Activated T-helper 2 cell treated with anti-CD3 and anti-CD28 coated beads, Interferon-gamma antibody, Interleukin-2, Interleukin-4, amounts not matched to agents 10 μg/mL and 5 μg/mL and 100 μg/mL, durations not matched to agents 14 hours and 24 hours and 36 hours (primary cell): ENCODE measurements at places on chromosomes 5 and 9. TPM values are rescaled to one million over a fixed set of nuclear protein-coding genes. Genes with fewer than 3 reads are reported as not detected.

DNA sequence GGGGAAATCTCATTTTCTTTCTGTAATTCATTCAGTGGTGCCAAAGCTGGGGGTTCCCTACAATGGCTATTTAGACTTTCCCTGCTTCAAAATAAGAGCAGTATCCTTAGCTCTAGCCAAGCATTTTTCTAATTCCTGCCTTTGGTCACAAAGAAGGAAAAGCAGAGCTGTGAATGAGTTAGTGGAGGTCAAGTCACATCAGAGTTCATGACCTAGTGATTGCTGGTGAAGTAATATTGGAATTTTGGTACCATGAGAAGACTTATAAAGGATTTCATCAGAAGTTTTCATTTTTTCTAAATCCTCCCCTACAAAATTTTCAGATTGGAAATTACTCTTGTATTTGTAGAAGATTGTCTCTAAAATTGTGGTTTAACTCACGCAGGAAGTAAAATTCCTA lies 28.0 kb downstream of the DNAJC21 start:
- no peak overlapping the region for H3K27ac ChIP-seq
- H3K4me3 ChIP-seq: no peak overlapping the region
- H3K36me3 ChIP-seq: peaks cover 41% of the 10 kb centered on the region
- DNase-seq: no peak

- no peak overlapping the region for H3K4me3 ChIP-seq
- DNase-seq: no peak
- peaks cover 7% of the 10 kb centered on the region for H3K36me3 ChIP-seq
- no peaks in the 10 kb centered on the region for H3K27me3 ChIP-seq
- no peak overlapping the region for H3K27ac ChIP-seq
- peaks cover 47% of the 10 kb centered on the region for H3K4me1 ChIP-seq
Observed at GRCh38 chr5:142976861-142977260, 206.7 kb downstream of the ARHGAP26 start.

GRCh38 chr5:179128976-179129375 lies 68.8 kb downstream of the ZNF354C start:
- no peaks in the 10 kb centered on the region for H3K27me3 ChIP-seq
- no peaks in the 10 kb centered on the region for H3K4me1 ChIP-seq
- no peaks in the 10 kb centered on the region for H3K36me3 ChIP-seq
- H3K27ac ChIP-seq: no peak overlapping the region
- H3K4me3 ChIP-seq: no peak overlapping the region
- no peak for DNase-seq

- H3K4me1 ChIP-seq: no peaks in the 10 kb centered on the region
- H3K27ac ChIP-seq: no peak overlapping the region
- no peaks in the 10 kb centered on the region for H3K36me3 ChIP-seq
- DNase-seq: no peak
- H3K27me3 ChIP-seq: peaks cover 3% of the 10 kb centered on the region
Observed at GRCh38 chr9:115590011-115590410, 472.1 kb upstream of the TNC start.

The SHLD3 gene
- total RNA-seq: 4.2 and 5.0 TPM in 2 replicates

The MEGF10 gene
- not detected in 2 replicates for total RNA-seq

- H3K27ac ChIP-seq: peak overlapping the region; percentile 88
- H3K4me1 ChIP-seq: peaks cover 16% of the 10 kb centered on the region
- peaks cover 29% of the 10 kb centered on the region for H3K36me3 ChIP-seq
- H3K4me3 ChIP-seq: peak overlapping the region; percentile 90
- no peak for DNase-seq
Observed at GRCh38 chr5:41925555-41925951, 472 bp downstream of the FBXO4 start.

DNA sequence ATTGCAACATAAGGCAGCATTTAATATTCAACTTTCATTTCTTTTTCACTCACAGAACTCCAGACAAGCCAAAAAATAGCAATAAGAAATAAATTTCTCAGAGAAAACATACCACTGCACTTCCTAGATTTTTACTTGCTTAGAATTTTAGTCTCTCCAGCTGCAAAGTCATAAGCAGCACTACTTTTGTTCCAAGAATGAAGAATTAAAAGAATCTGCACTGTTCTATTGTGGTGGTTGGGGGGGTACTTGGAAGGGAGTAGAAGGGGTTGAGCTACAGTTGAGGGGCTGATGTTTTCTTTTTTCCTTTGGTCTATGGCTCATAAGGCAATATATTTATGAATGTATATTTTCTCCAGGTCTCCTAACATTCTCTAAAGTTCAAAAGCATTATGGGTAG lies 144.5 kb downstream of the KIAA0825 start:
- H3K27me3 ChIP-seq: no peaks in the 10 kb centered on the region
- no peaks in the 10 kb centered on the region for H3K4me1 ChIP-seq
- H3K36me3 ChIP-seq: no peaks in the 10 kb centered on the region
- no peak overlapping the region for H3K27ac ChIP-seq
- H3K4me3 ChIP-seq: no peak overlapping the region

GRCh38 chr5:95241635-95242034 lies 43.3 kb downstream of the MCTP1 start:
- no peak overlapping the region for H3K4me3 ChIP-seq
- H3K36me3 ChIP-seq: no peaks in the 10 kb centered on the region
- peaks cover 3% of the 10 kb centered on the region for H3K4me1 ChIP-seq
- DNase-seq: no peak

The SLC36A3 gene
- not detected in 2 replicates for total RNA-seq

- peaks cover 20% of the 10 kb centered on the region for H3K27me3 ChIP-seq
- H3K4me3 ChIP-seq: no peak overlapping the region
- H3K36me3 ChIP-seq: no peaks in the 10 kb centered on the region
Observed at GRCh38 chr9:99451112-99451606, 229.1 kb downstream of the SEC61B start.

- peaks cover 9% of the 10 kb centered on the region for H3K27me3 ChIP-seq
- no peak overlapping the region for H3K4me3 ChIP-seq
- no peak for DNase-seq
- no peak overlapping the region for H3K27ac ChIP-seq
- no peaks in the 10 kb centered on the region for H3K36me3 ChIP-seq
Observed at GRCh38 chr5:149937610-149938009, 7.0 kb downstream of the PDE6A start.

The GAS1 gene
- 0.32 and 0.41 TPM in 2 replicates for total RNA-seq

DNA sequence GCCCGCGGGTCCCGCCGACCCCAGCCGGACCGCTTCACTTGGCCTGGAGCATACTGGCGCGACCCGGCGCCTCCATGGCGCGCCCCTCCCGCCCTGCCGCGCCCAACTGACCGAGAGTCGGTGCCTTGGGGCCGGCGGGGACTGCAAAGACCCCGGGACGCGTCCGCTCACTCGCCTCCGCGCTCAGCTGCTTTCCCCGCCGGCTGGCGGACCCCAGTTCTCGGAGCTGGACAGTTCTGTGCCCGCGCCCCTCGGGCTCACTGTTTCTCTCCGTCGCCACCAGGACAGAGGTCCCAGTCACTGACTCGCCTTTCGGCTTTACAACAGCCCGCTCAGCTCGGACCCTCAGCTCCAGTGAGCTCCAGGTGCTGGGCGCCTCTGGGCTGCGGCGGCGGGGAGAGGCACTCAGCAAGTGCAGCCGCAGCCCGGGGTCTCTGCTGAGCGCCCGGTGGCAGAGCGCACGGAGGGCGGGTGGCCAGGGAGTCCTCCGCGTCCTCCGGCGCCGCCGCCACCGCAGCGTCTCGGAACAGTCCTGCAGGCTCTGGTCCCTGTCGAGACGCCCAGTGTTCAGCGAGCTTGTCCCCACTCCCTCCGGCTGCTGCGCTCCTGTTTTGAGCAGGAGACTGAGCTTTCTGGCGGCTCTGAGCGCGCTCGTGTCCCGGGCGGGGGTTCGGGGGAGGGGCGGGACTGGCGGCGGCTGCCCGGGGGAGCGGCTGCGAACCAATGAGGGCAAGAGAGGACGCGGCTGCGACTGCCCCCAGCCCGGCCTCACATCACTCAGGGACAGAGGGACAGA lies at the start of gene SMIM32:
TSS of gene SMIM32 (minus strand) at position 637 of the 796 bp plus-strand sequence. CDS start 638 bp downstream, outside the sequence.
- DNase-seq: no peak
- no peaks in the 10 kb centered on the region for H3K4me1 ChIP-seq
- no peak within 1 kb of the TSS for H3K4me3 ChIP-seq
- H3K27ac ChIP-seq: no peak within 1 kb of the TSS

DNA sequence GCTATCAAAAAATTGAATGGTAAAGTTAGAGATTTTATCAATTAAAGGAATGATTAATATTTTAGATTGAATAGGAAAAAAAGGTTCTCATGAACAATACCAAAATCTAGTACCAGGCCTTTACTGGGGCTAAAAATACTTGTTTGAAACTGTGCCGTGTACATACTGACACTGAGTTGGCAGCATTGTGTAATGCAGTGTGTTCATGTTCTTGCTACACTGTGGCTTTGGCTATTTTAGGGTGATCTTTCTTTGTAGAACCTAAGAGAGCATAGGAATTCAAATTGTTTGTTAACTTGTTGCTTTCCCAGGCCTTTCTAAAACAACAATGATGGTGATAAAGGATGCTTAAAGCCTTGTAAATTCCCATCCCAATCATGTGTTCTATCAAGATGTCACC lies 80.9 kb downstream of the KIF4B start:
- H3K4me3 ChIP-seq: no peak overlapping the region
- no peaks in the 10 kb centered on the region for H3K36me3 ChIP-seq
- DNase-seq: no peak

DNA sequence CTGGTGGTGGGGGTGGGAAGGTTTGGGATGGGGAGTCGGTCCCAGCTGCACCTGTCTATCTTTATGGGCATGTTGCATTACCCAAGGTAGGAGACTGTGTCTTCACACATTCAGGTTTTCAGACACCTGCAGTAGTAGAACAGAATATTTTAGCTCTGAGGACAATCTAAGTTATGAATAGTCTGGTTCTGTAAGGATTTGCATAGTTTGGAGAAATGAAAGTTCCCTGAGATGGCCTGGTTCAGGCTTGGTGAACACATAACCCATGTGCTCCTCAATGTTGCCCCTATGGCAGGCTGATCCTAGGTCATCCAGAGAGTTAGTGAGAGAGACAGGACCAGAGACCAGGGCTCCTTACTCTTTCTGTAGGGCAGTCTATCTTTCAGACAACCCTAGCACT lies 20.7 kb downstream of the TNFSF8 start:
- no peak for DNase-seq
- peaks cover 67% of the 10 kb centered on the region for H3K4me1 ChIP-seq
- H3K27ac ChIP-seq: peak overlapping the region; percentile 94
- no peaks in the 10 kb centered on the region for H3K27me3 ChIP-seq
- H3K4me3 ChIP-seq: no peak overlapping the region
- peaks cover 78% of the 10 kb centered on the region for H3K36me3 ChIP-seq

The PDZD2 gene
- 0.05 and 0.25 TPM in 2 replicates for total RNA-seq

DNA sequence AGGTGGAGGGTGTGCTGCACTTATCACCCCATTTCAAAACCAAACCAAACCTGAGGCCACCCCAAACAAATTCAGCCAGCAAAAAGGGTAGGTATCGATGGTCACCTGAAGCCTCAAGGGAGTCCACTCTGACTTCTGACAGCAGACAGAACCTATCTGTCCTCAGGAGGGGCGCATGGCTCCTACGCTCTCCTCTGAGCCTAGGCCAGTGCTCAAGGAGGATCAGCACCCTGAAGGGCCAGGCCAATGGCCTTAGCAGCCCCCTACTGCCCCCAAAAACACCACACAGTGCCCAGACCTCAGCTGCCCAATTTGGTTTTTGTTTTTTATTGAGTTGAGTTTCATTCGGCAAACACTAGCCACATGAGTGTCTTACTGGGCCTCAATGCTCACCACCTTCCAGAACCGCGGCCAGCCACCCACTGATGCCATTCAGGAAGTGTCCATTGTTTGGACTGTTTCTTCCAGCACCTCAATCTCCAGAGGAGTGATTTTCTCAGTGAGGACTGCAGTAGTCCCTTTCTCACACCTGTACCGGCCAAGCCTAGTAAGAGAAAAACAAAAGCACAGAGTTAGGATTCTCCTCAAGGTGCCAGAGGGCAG lies 62.0 kb downstream of the PSMB7 start:
- DNase-seq: no peak
- no peaks in the 10 kb centered on the region for H3K27me3 ChIP-seq

The BTNL9 gene
- total RNA-seq: 0.09 TPM in 1 of 2 replicates, not detected in the other

DNA sequence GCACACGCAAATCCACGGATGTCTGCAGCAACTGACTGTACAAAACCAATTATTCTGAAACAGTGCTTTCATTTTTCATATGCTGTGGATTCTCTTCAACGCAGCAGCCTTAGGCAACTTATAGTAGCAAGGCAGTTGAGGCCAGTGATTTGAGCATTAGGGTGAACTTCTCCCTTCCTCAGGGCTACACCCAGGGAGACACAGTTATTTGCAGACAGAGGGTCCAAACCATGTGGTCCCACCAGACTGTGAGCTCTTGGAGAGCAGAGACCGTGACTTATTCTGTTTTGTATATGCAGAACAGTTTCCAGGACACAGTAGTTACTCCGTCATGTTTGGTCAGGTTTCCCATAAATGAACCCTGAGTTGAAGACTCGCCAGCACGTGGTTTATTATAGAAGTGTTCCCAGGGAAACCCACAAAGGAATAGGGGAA lies 19.0 kb upstream of the WHRN start:
- H3K27ac ChIP-seq: no peak overlapping the region
- H3K27me3 ChIP-seq: peaks cover 33% of the 10 kb centered on the region
- no peaks in the 10 kb centered on the region for H3K36me3 ChIP-seq
- DNase-seq: no peak
- H3K4me1 ChIP-seq: no peaks in the 10 kb centered on the region

The FOXD4L6 gene
- total RNA-seq: 0.18 TPM in 1 of 2 replicates, not detected in the other

- H3K27me3 ChIP-seq: no peaks in the 10 kb centered on the region
- peaks cover 32% of the 10 kb centered on the region for H3K4me1 ChIP-seq
- no peak overlapping the region for H3K27ac ChIP-seq
- H3K4me3 ChIP-seq: no peak overlapping the region
Observed at GRCh38 chr9:116685166-116685565, 1.9 kb upstream of the TRIM32 start.

DNA sequence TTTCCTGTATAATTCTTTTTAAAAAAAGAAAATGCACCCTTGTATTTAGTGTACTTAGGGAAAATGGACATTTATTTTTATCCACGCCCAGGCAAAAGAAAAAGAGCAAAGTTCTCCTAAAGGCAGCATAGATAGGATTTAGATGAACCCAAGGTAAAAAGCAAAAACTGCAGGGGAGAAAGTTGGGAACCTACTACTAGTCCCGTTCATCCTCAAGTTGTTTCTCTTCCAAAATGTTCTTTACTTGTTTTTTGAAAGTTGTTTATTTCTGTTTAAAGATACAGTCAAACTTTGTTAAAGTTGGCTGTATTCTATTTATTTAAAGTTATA lies 9.8 kb downstream of the RUSC2 start:
- H3K27ac ChIP-seq: no peak overlapping the region
- H3K27me3 ChIP-seq: no peaks in the 10 kb centered on the region
- no peak for DNase-seq
- H3K4me1 ChIP-seq: peaks cover 15% of the 10 kb centered on the region

DNA sequence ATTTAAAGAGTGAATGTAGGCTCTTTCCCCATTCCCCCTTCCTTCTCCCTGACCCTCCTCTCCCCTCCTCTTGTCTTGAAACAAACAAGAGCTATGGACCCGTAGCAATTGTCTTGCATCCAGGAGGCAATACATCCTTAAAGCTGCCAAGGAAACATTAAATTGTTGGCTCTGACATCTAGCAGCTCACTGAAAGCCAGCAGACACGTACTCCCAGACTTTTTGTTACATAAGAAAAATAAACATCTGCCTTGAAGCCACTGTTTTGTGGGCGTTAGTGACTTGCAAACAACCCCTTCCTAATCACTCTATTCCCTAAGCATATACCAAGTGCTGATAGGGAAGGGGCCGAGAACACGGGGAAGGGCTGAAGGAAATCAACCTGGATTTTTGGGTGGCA lies 8.6 kb downstream of the SLC45A2 start:
- H3K27ac ChIP-seq: no peak overlapping the region
- DNase-seq: no peak
- H3K36me3 ChIP-seq: no peaks in the 10 kb centered on the region
- no peak overlapping the region for H3K4me3 ChIP-seq
- no peaks in the 10 kb centered on the region for H3K27me3 ChIP-seq

The SEMA5A gene
- 0.27 and 0.62 TPM in 2 replicates for total RNA-seq
